ENCODE measurements at places on chromosomes 2 and 18. TPM values are rescaled to one million over a fixed set of nuclear protein-coding genes. Genes with fewer than 3 reads are reported as not detected.

DNA sequence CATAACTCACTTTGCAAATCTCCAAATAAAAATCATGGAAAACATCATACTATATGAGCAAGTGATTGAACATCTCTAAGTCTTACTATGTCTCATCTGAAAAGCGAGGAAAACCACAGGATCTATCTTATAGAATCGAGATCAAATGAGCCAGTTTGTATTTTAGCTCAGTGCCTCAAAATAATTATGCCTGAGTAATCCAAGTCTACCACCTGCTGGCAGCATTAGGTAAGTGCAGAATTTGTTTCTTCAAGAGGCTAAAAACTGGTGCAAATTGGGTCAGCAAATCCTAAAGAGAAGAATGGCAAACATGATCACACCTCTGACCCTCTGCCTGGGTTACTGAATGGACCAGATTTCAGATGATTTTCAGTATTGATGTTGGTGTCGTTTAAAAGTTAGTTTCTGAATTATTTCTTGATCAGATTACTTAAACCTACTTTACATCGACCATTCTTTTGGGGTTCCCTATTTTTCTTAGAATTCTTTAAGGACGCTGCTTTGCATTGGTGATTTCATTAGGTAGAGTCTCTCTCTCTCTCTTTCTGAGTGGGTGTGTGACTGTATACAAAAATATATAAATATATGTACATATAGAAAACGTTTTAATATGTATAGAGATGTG, 12.7 kb upstream of the FHOD3 start:
- no peak for DNase-seq
- H3K36me3 ChIP-seq: no peaks in the 10 kb centered on the region
- peaks cover 2% of the 10 kb centered on the region for H3K27me3 ChIP-seq
- H3K27ac ChIP-seq: no peak overlapping the region
- no peaks in the 10 kb centered on the region for H3K4me1 ChIP-seq
- H3K4me3 ChIP-seq: no peak overlapping the region

The AGXT gene
- total RNA-seq: not detected

The CXCR1 gene
- total RNA-seq: not detected

The CCDC148 gene
- total RNA-seq: 1.3 TPM

GRCh38 chr18:76875390-76876325, 53.3 kb downstream of the ZNF236 start:
- H3K27me3 ChIP-seq: no peaks in the 10 kb centered on the region
- H3K27ac ChIP-seq: no peak overlapping the region
- H3K4me3 ChIP-seq: no peak overlapping the region
- DNase-seq: no peak
- H3K36me3 ChIP-seq: peaks cover 11% of the 10 kb centered on the region

DNA sequence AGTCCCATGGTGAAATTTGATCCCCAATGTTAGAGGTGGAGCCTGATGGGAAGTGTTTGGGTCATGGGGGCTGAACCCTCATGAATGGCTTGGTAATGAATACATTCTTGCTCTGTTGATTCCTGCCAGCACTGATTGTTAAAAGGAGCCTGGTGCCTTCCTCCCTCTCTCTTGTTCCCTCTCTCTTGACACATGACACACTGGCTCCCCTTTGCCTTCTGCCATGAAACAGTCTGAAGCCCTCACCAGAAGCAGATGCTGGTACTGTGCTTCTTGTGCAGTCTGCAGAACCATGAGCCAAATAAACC, 30.6 kb upstream of the EPC2 start:
- H3K4me1 ChIP-seq: peaks cover 13% of the 10 kb centered on the region
- H3K4me3 ChIP-seq: no peak overlapping the region
- DNase-seq: no peak
- H3K27me3 ChIP-seq: no peaks in the 10 kb centered on the region
- no peaks in the 10 kb centered on the region for H3K36me3 ChIP-seq

GRCh38 chr2:190376591-190377245, 31.4 kb upstream of the MFSD6 start:
- no peak overlapping the region for H3K4me3 ChIP-seq
- H3K27me3 ChIP-seq: no peaks in the 10 kb centered on the region
- no peaks in the 10 kb centered on the region for H3K36me3 ChIP-seq
- H3K27ac ChIP-seq: no peak overlapping the region

The SKA1 gene
- total RNA-seq: 18.9 TPM

The ARHGAP28 gene
- total RNA-seq: 15.4 TPM

- H3K36me3 ChIP-seq: no peaks in the 10 kb centered on the region
- DNase-seq: no peak
- H3K4me1 ChIP-seq: no peaks in the 10 kb centered on the region
- no peaks in the 10 kb centered on the region for H3K27me3 ChIP-seq
Observed at GRCh38 chr2:173048522-173048896, 27.1 kb upstream of the MAP3K20 start.

The SCN7A gene
- total RNA-seq: 0.19 TPM
